ENCODE measurements at places on chromosomes 1 and 21.

GRCh38 chr1:88609051-88609450, 75.0 kb upstream of the PKN2 start:
- no peak for DNase-seq

GRCh38 chr21:44636209-44637017, 743 bp upstream of the KRTAP10-10 start:
- peak; percentile 52 for DNase-seq

DNA sequence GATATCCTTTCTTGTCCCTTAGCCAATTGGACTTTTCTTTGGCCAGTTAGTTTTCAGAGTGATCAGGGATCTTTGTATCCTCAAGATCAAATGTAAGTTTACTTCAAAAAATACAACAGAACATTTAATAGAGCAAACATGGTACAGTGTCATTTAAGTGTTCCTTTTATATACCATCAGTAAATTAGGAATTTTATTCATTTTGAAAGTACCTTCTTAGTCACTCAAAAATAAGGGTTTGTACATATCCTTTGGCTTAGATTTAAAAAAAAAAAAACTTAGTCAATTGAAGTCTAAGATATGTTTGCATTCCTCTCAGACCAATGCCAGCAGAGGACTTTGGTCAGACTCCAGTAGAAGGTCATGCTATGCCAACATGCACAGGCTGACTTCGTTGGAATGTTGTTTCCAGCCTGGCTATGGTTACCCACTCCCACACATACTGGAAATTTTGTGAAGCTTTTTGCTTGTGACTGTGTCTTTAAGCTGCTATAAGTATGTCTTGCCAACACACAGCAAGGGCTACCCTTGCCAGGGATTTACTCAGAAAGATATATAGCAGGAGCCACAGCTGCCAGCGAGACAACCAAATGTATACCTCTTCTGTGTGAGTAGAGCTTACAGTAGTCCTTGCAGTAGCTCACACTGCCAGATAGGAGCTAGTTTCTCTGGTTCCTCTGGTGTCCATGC, 81.5 kb upstream of the LRIF1 start:
- DNase-seq = no peak

GRCh38 chr1:37181425-37181824, 147.1 kb upstream of the GRIK3 start:
- DNase-seq = no peak

DNA sequence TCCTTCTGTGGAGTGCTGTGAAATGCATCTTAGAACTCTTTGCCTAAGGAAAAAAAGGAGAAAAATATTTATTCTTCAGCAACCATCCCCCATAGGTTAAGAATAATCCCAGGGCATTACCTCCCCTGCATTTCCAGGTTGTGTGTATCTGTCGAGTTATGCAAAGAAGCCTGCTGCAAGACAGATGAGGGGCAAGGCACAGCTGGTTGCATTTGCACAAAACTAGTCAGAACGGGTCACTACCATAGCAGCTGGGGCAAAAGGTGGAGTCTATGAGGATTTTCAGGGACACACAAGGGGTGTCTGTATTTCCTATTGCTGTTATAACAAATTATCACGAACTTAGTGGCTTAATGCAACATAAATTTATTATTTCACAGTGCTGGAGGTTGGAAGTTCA, 443.4 kb upstream of the C1orf87 start:
- no peak for DNase-seq

GRCh38 chr1:217135987-217136894, 413.0 kb upstream of the ESRRG start:
- DNase-seq = no peak

DNA sequence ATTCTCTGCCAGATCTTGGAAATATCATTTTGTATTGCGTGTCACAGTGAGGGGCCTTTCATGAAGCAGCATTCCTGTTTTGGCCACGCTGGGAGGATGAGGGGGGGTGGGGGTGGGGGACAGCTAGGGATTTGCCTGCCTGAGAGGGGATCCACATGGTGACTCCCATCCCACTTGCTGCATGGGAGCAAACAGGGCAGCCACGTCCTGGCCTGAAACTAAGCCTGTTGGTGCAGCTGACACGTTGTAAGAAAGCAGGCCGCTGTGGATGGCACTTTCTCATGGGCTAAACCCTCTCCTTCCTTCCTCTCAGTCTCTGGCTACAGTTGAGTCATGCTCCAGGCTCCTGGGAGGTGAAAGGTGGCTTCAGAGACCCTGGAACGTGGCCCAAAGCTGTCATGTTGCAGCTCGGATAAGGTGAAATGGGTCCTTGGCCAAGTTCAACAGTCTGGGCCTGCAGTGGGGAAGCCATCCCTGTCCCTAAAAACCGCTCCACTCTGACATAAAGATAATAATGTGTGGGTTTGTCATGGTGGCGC, 346.7 kb upstream of the VAMP3 start:
- no peak for DNase-seq

DNA sequence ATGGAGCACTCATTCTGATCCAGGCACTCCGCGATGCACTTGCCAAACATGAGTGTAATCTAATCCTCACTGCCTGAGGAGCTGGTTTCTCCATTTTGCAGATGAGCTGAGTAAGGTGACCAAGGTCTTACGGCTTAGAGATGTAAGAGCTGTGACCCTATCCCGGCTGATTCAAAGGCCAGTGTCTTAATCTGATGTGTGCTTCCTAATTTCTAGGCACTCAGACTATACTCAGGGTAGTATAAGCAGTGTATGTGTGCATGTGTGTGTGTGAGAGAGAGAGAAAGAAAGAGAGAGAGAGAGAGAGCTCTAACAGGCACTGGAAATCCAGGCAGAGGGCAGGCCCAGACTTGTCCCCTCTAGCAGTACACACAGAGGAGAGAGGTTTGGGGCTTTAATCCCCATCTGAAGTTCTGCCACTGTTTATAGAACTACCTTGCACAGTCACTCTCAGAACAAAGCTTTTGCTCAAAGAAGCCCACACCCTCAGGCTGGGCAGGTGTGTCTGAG, 188.2 kb downstream of the ZBTB18 start:
- no peak for DNase-seq

GRCh38 chr1:156589546-156589945, 2.0 kb upstream of the NAXE start:
- DNase-seq = no peak

DNA sequence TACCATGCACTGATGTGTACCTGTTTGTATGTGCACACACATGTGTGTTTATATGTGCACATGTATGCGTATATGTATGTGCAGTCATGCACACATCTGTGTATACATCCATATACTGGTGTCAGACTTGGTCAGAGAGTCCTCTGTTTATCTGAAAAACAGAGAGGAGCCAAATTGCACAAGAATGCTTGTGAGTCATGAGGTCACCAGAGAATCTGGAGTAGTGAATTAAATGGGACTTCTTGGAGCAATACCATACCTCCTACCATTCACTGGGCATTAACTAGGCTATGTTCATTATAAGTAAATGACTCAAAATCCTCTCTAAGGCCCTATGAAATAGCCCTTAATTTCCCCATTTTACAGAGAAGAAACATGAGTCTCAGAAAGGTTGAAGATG, 272.1 kb upstream of the C1orf87 start:
- DNase-seq = no peak

- DNase-seq = no peak
These were observed 8.2 kb downstream of the HAPLN2 start for GRCh38 chr1:156627313-156627880.

DNA sequence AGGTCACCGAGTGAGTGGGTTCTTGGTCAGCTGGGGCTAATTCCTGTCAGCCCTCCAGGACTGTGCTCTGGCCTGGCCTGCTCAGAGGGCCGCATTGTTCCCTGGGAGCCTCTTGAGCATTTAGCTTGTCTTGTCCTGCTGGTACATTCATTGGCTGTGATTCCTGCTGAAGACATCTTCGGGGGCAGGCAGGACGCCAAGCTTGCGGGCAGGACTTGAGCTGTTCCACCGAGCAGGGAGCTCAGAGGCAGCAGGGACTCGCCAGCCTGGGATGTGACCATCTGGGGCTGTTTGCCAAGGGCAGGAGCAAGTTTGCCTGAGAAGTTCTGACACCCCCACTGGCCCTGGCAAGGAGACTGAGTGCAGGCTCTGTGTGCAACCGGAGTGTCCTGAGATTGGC, 7.0 kb upstream of the SLC26A9 start:
- no peak for DNase-seq

- no peak for DNase-seq
These were observed 349 bp upstream of the GPN2 start for GRCh38 chr1:26890467-26890796.

DNA sequence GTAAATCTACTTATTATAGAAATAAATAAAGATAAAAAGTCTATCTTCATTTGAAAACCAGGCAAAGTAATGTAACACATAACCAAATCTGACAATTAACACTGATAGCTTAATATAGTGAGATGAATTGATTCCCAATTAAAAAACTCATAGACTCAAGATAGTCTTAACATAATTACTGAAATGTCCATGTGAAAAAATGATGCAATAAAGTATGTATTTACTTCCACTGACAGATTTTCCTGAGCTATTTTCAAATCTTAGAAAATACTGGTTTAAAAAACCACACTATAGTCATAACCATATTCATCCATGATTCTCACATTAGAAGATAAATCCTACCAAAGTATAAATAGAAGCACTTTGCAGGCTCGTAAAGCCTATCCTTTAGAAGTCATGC, 9.6 kb upstream of the DONSON start:
- no peak for DNase-seq

- no peak for DNase-seq
These were observed 27.9 kb downstream of the CHD5 start for GRCh38 chr1:6152181-6152580.

DNA sequence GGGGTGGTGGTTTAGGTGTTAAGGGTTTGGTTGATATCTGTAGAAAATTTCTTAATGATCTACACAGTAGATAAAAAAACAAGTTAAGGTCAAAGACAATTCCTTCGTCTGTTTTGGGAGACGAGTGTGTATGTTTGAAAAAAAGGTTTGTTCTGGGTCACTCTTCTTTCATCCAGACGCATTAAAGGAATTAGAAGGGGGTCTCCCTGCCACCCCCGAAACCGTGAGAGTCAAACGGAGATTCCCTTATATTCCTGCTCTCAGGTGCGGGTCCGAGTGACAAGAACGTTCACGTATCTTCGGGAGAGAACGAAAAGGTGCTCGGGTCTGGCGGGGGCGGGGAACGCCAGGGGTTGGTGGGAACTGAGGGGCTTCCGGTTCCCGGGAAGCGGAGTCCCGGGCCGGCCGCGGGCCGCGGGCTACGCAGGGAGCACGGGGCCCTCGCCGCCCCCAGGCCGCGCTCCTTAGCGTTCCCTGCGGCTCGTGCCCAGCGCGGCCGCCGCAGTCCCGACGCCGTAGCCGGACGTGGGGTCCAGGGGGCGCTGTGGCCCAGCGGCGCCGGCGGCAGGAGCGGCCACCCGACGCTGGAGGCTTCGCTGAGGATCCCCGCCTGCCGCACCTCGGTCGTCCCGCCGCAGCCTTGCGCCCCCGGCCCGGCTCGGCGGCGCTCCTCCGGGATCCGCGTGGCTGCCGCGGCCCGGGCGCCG, at the start of gene ZFYVE9:
ZFYVE9 (plus strand) TSS at position 577 of the 707 bp plus-strand sequence. CDS start 91,118 bp downstream, outside the sequence.
- DNase-seq = peak; percentile 67

DNA sequence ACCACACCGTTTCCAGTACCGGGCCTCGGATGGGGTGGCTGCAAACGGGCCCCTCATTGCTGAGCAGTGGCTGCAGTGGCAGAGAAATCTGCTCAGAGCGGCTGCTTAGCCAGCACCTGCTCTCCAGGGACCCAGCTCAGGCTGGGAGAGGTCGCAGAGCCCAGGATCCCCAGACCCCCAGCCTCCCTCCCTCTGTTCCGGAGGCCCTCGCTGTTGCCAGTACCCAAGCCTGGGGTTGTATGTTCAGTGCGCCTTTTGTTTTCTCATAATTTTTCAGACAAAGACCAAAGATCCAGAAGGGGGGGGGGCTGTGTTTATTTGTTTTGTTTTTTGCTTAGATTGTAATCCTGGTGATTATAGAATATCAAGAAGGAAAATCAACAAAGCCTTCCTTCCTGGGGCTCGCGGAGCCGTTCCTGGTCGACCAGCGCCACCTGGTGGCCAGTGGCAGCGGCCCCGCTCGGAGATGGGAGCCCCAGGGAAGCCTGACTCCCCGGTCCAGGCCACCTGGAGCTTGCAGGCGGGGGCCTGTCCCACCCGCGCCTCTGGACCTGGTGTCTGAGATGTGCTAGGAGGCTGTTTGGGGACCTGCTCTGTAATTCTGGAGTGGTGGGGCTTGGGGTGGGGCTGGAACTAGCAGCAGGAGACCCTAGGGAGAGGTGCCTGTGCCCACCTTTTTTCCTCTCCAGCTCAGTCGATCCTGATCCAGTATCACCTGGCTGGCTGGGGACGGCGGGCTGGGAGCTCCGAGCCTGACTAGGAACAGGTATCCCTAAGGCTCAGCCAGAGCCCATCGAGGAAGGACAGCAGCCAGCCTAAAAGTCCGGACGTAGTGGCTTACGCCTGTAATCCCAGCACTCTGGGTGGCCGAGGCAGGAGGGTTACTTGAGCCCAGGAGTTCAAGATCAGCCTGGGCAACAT, 123.9 kb upstream of the VAMP3 start:
- no peak for DNase-seq

- no peak for DNase-seq
These were observed 9.7 kb downstream of the PLPP3 start for GRCh38 chr1:56569661-56570060.

GRCh38 chr1:19385869-19386591, 73.9 kb downstream of the SLC66A1 start:
- peak; percentile 84 for DNase-seq

GRCh38 chr1:184945029-184945428, 29.3 kb downstream of the NIBAN1 start:
- no peak for DNase-seq

- peak; percentile 66 for DNase-seq
These were observed 7.1 kb downstream of the FNDC7 start for GRCh38 chr1:108719656-108720435.

DNA sequence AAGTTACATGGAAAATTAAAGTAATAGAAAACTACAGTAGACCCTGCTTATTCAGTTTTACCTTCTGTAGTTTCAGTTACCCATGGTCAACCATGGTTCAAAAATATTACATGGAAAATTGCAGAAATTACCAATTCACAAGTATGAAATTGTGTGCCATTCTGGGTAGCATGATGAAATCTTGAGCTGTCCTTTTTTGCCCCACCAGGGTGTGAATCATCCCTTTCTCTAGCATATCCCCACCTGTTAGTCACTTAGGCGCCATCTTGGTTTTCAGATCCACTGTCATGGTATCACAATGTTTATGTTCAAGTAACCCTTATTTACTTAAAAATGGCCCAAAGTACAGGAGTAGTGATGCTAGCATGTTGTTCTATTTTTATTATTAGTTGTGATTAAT, 3.5 kb upstream of the LRIF1 start:
- no peak for DNase-seq

- no peak for DNase-seq
These were observed 64.7 kb upstream of the COG2 start for GRCh38 chr1:230577537-230577936.

GRCh38 chr1:151474745-151475144, 15.5 kb upstream of the POGZ start:
- peak; percentile 21 for DNase-seq

DNA sequence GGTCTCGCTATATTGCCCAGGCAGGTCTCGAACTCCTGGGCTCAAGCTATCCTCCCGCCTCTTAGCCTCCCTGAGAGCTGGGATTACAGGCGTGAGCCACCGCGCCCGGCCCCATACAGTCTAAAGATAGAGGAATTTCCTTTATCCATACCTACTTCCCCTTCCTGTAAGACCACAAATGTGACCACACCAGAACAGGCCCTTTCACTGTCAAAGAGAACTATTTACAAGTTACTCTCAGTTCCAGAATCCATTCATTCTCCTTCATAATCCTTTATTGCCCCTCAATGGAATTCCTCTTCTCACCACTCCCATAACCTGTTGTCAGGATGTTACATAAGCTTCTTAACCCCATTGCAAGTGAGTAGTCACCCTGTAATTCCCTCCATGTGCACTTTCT, 26.3 kb upstream of the SLC5A9 start:
- DNase-seq = no peak
